ENCODE measurements at places on chromosomes 2 and 18.

- no peak for DNase-seq
These were observed 154.3 kb downstream of the RAPGEF4 start for GRCh38 chr2:172889768-172890430.

DNA sequence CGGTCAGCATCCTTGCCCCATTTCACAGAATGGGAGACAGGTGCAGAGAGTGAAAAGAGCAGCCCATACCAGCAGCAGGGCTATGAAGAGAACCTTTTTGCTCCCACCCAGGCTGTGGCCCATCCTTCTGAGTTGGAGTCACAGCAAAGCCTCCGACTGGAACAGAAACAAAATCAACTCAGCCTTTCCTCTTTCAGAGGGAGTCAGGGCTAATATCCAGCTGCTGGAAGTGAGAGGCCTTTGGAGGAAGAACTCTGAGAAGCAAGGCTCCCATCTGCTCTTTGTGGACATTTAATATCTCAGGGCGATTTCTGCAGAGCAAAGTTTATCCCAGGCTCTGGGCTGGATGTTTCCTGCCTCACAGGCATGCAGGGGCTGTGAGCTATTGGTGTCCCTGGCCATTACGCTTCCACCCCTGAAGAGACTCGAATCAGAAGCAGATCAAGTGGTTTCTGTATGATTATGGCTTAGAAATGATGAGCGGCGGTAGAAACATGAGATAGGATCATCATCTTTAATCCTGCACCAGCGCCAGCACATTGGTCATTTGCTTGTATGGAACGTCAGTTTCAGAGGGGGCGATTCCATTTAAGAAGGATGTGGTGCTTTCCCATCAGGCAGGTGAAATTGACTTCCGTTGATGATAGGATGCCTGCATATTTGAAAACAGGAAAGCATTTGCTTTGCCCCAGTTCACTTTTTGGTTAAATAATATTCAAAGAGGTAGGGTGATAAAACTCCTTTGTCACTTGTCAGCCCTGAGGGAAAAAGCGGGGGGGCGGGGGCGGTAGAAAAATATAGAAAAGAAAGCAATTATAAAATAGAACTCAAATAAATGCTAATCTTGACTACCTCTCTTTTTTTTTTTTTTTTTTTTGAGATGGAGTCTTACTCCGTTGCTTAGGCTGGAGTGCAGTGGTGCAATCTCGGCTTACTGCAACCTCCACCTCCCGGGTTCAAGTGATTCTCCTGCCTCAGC lies 152.4 kb downstream of the LRRC30 start:
- DNase-seq = peak; percentile 6

DNA sequence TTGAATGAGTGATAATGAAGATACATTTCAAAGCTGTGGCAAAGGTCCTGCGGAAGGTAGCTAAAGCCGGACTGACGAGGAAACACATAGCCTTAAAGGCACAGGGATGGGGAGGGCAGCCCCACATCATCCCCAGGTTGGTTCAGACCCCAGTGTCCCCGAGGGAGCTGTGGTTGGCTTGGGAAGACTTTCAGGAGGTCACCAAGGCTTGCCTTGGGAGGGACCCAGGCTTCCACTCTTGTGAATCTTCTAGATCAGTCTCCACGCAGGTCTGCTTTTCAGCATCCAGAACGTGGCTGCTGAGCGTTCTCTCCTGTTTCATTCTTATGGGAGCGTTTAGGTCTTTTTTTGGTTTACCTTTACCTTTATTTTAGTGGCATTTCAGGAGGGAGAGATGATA lies 16.8 kb downstream of the KIF1A start:
- no peak for DNase-seq

DNA sequence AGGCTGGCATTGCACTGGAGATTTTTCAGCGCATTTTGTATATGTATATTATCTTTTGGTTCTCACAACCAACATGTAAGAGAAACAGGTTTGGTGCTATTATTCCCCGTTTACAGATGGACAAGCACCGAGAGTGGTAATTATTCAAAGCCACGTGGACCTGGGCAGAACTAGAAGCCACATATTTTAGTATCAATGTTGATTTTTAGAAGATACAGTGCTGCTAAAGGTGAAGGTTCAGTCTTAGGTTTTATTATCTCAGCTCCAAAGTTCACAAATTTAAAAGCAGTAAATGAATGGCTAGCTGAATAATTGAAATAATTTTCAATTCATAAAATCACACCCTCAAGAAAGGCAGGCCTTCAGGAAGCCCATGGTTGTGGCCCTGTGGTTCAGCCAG lies 400.6 kb upstream of the ID2 start:
- DNase-seq = no peak

DNA sequence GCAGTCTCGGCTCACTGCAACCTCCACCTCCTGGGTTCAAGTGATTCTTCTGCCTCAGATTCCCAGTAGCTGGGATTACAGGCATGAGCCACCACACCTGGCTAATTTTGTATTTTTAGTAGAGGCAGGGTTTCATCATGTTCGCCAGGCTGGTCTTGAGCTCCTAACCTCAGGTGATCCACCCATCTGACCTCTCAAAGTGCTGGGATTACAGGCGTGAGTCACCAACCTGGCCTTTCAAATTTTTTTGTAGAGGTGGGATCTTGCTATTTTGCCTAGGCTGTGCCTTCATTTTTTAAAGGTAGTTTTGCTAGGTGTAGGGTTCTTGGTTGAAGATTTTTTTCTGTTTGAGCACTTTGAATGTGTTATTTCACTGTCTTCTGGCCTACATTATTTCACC lies 6.2 kb downstream of the HAUS1 start:
- DNase-seq = no peak

DNA sequence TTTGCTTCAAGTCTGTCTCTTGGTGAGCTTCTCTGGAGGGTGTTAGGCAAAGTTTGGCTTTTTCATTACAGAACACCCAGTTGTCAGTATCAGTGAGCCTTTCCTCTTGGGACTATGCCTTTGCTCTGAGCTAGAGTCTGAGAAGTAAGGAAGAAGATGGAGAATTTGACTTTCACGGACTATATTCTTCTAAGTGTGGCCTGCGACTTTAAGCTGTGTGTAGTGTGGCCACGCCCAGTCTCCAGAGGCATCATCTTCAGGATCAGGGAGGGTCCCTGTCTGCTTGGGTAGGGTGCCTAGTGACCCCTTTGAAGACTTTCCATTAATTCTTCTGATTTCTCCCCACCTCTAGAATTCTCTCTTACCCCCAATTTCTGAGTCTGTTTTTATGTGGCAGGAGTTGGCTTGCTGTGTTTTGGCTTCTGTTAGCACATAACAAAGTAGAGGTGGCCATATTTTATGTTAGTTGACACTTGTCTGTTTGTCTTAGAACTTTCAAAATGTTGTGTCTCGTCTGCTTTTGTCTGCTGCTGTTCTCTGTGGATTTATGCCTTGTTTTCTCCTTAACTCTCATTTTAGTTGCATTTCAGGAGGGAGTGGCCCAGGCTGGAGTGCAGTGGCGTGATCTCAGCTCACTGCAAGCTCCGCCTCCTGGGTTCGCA lies 8.6 kb downstream of the PLEKHB2 start:
- no peak for DNase-seq

DNA sequence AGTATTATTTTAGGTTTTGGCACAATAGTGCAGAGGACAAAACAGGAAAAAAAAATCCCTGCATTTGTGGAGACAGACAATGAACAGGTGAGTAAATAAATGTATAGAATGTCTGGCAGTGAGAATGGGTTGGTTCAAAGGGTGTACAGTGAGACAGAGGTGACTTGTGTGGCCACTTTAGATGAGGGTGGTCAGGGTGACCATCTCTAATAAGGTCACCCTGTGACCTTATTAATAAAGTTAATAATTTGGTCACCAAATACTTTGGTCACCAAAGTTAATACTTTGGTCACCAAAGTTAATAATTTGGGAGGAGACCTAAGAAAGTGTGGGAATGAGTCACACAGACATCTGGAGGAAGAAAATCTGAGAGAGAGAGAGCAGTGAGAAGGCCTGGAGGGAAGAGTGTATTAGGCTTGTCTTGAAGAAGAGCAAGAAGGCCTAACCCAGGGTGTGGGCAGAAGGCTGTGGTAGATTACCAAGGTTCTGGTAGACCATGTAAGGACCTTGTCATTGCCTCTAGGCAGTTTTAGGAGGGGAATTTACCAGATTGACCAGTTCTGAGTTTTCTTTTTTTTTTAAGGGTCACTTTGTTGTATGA lies 1368.4 kb upstream of the CELF4 start:
- DNase-seq = no peak

DNA sequence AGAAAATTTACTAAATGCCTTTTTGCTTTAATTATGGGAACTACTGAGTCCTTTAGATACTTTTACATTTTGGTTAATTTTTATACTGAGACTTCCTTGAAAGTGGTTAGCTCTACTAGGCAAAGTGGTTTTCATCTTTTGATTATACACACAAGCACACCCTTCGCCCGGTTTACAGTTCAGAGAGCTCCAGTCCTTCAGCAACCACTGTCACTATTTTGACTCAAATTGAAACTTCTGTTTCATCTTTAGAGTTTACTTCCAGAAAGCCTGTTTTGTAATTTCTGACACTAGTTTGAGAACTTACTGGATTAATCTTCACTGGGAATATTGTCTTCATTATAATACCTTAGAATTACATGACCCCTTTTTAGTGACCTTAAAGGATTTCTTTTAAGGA lies 140.3 kb upstream of the FOSL2 start:
- no peak for DNase-seq

- DNase-seq = no peak
These were observed 33.5 kb downstream of the POLE4 start for GRCh38 chr2:74991977-74992376.

GRCh38 chr18:11251891-11252270 lies 102.5 kb upstream of the PIEZO2 start:
- no peak for DNase-seq

GRCh38 chr2:228819701-228820100 lies 451.4 kb downstream of the PID1 start:
- no peak for DNase-seq

DNA sequence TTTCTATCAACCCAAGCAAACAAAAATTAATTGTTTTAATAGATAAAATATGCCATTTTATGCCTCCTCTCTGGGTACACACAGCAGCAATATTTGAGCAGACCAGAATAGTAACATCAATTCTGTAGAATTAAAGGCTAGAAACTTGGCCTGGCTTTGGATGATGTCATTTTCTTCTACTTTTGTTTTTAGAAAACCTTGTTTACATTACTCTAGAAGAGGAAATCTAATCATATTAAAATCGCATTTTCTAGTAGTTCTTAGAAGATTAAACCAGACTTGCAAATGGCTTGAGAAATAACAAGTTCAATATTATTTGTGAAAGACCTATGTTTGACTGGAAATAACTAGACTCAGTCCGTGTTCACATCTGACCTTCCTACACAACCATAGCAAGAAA lies 102.3 kb upstream of the RFX8 start:
- no peak for DNase-seq

- no peak for DNase-seq
These were observed 154.1 kb downstream of the HDAC4 start for GRCh38 chr2:239246723-239247122.

DNA sequence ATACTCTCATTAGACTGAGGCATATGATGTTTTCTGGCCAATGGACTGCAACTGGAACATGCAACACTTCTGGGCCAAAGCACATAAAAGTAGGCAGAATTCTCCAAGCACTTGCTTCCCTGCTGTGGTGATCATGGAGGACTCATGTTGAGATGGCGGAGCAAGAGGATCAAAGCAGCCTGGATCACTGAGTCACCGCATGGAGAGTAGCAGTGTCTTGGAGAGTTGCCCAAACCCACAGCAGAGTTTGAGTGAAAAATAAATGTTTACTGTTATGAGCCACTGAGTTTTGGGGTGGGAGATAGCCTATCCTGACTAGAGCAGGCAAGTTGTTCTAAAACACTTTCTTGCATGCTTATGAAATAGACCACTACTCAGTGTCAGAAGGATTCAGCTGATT lies 359.5 kb downstream of the ZNF521 start:
- no peak for DNase-seq

DNA sequence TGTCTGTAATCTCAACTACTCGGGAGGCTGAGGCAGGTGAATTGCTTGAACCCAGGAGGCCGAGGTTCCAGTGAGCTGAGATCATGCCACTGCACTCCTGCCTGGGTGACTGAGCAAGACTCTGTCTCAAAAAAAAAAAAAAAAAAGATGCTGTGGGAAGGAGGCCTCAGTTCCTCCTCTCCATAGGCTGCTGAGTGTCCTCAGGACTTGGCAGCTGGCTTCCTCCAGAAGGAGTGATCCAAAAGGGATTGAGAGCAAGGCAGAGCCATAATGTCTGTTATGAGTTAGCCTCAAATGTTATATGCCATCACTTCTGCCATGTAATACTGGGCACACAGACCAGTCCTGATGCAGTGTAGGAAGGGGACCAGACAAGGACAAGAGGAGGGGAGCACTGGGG lies 6.6 kb upstream of the NPC1 start:
- DNase-seq = no peak

DNA sequence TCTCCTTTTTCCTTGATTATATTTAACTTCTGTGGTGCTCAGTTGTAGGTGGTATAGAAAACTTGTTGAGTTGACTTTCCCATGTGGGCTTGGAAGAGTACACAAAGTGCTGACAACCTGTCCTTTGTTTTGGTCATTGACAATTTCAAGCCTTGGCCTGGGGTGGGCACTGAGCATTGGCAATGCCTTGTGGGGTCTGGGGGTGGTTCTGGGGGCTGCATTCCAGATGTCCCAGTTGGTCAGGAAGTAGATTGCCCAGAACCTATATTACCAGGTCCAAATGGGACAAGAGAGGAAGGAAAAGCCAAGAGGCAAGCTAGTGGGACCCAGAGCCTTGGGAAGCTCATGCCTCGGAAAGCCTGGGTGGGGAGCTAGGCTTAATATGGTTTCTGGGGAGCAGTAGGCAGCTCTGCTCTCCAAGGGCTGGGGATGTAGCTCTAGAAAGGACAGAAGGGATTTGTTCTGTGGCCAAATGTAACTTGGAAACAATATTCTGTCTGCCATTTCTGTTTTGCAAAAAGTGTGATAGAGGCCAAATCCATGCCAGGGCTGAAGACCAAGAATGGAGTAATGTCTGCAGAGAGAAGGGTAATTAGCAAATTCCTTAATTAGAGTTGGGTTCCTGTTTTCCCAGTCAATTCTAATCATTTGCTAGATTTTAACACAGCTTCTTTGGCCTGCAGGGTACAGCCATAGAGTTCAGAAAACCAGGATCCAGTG lies 87.4 kb downstream of the SLC4A3 start:
- no peak for DNase-seq

- DNase-seq = no peak
These were observed 715 bp upstream of the MEMO1 start for GRCh38 chr2:32011485-32011960.
